ENCODE measurements at places on chromosomes 13 and 19.

DNA sequence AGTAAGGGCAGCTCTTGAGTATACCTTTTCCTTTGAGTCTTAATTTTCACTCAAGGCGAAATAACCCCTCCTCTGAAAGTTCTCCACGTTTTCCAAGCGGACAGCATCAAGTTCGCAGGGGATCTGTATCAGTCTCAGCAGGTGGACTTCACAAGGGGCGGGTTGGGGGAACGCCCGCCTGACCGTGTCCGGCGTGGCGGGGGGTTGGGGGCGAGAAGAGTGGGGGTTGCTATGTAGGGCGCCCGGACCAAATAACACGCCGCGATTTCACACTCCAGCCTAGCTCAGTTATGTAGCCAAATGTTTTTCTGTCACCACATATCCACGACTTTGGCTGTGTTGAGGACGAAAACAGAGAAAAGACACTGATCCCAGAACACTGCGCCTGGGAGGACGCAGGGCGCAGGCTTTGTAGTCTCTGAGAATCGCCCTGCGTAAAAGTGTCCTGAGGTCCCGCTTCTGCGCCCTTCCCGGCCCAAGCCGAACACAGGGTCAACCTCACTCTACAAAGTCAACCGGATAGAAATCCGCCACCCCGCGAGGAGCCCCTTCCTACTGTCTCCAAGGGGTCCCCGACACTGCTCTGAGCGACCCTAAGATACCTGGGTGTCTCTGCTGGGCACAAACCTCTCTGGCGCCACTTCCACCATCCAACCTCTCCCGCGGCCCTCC lies 524 bp downstream of the RUBCNL start:
- DNase-seq: no peak

DNA sequence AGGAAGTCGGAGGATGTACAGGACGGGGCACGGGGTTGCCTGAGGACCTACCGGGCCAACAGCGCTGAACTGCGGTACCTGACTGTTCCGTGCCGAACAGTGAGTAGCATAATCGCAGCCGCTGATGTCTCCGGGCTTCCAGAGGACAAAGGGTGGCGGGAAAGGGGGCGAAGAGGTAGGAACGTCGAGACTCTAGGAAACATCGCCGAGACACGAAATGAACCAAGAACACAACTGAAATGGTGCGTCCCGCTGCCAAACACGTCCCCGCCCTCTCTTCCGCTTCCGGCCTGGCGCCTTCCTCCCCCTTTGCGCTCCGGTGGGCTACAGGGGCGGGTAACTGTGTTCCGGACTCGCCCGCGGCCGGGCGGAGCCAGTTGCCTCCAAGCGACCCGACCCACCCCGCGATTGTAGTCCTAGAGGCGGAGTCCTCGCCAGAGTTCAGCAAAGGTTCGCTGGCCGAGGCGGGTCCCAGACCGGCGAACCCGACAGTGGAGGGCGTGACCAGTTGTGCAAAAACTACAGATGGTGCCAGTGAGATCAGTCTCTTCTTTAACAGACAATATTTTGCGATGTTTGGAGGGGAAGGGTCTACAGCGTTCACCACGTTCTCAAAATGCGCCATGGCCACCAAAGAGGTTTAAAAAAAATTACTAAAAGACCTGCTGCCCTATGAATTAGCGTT lies at the start of gene MRPS31:
Gene MRPS31 (minus strand): TSS at position 257 of the 685 bp plus-strand sequence. CDS start 54 bp downstream, at position 203.
- peak; percentile 47 for DNase-seq

GRCh38 chr19:6035026-6035425 lies 57.1 kb upstream of the RANBP3 start:
- DNase-seq: no peak

- DNase-seq: no peak
Measured at GRCh38 chr13:80214521-80214991, 126.4 kb downstream of the SPRY2 start.

DNA sequence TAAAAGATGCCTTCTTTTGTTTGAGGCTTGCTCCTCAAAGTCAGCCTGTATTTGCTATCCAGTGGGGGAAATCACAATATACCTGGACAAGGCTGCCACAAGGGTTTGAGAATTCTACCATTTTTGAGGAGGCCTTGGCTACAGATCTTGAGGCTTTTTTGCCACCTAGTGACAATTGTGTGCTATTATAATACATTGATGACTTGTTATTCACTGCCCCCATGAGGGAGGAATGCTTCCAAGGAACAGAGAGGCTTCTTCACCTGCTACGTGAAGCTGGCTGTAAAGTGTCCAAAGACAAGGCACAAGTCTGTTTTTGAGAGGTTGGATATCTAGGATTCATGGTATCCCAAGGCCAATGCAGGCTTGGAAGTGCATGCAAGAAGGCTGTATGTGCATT lies 72.5 kb downstream of the ZNF708 start:
- no peak for DNase-seq

Data from BJ (cell line).